AML-193 (cell line): ENCODE measurements at places on chromosomes 2 and 18.

DNA sequence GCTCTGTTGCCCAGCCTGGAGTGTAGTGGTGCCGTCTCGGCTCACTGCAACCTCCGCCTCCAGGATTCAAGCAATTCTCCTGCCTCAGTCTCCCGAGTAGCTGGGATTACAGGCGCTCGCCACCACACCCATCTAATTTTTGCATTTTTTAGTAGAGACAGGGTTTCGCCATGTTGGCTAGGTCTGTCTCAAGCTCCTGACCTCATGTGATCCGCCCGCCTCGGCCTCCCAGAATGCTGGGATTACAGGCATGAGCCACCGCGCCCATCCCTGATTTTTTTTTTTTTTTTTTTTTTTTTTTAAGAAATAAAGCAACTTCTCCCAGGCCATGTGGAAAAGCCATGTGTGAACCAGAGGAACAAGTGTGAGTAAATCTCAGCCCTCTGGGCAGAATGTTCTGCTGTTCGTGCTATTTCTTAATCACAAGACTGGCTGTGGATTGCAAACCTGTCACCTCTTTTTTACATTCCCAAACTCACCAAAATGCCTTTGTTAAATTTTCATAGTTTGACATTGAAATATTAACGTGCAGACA, 6.4 kb upstream of the SH3BP4 start:
- no peak for DNase-seq

DNA sequence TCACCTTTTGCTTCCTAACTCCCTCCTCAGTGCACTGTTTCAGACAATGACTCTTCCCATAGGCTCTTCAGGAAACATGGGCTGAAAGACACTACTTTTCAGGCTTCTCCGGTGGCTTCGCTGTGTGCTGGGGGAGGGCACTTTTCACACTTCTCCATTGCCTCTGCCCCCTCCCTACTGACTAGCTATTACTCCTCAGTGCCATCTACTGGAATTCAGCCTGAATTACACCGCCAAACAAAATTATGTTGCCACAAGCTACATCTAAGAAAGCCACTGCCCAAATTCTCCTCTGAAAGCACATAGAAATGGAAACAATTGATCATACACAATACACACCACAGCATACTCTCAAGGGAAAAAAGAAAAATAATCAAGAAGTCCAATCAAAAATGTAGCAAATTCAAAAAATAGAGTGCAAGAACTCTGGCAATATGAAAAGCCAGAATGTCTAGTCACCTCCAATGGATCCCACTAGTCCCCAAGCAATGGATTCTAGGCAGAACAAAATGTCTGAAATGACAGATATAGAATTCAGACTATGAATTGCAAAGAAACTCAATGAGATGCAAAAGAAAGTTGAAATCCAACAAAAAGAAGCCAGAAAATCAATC, 1139.4 kb upstream of the GYPC start:
- peak; percentile 1 for DNase-seq

- DNase-seq, result no peak
Observed at GRCh38 chr18:22193466-22193865, 24.1 kb downstream of the GATA6 start.

- peak; percentile 62 for DNase-seq
Observed at GRCh38 chr2:149080971-149081370, 42.5 kb downstream of the LYPD6B start.

DNA sequence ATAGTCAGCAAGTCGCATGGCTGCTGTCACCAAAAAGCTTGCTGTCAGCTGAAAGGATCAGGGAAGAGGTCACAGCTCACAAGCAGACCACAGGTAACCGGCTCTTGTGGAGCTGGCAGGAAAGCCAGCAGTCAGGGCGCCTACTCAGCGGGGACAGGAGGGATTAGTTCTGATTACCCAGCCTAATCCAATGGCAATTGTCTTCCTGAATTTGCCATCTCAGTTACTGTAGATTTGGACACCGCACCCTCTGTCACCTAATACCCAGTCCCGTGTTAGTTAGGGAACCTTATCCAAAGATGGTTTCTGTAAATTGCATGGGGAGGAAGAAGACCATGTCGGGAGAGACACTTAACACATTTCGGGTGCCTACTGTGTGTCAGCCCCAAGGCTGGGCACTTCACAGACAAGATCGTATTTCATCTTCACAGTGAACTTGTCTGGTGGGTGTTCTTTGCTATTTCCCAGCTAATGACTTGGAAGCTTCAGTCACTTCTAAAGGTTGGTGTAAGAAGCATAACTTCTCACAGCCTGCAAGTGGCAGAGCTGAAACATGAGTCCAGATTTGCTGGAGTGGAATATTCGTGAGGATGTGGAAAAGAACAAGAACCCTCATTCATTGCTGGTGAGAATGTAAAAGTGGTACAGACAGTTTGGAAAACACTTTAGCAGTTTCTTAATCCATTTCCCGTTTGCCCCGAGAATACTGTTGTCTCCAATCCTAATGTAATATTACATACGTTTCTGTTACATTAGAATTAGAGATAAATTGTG, 9.9 kb downstream of the ALPK2 start:
- DNase-seq, result no peak

- no peak for DNase-seq
Observed at GRCh38 chr2:3462493-3463104, 56.7 kb downstream of the ADI1 start.
